ENCODE measurements at places on chromosomes 2 and 18.

DNA sequence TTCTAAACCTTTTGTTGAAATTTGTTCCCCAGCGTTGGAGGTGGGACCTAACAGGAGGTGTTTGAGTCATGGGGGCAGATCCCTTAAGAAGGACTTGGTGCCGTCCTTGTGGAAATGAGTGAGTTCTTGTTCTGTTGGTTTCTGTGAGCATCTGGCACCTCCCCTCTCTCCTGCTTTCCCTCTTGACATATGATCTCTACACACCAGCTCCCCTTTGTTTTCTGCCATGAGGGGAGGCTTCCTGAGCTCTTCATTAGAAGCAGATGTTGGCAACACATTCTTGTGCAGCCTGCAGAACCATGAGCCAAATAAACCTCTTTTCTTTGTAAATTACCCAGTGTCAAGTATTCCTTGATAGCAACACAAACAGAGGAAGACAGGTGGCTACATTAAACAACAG is 23.8 kb downstream of the NABP1 start:
- DNase-seq: no peak

DNA sequence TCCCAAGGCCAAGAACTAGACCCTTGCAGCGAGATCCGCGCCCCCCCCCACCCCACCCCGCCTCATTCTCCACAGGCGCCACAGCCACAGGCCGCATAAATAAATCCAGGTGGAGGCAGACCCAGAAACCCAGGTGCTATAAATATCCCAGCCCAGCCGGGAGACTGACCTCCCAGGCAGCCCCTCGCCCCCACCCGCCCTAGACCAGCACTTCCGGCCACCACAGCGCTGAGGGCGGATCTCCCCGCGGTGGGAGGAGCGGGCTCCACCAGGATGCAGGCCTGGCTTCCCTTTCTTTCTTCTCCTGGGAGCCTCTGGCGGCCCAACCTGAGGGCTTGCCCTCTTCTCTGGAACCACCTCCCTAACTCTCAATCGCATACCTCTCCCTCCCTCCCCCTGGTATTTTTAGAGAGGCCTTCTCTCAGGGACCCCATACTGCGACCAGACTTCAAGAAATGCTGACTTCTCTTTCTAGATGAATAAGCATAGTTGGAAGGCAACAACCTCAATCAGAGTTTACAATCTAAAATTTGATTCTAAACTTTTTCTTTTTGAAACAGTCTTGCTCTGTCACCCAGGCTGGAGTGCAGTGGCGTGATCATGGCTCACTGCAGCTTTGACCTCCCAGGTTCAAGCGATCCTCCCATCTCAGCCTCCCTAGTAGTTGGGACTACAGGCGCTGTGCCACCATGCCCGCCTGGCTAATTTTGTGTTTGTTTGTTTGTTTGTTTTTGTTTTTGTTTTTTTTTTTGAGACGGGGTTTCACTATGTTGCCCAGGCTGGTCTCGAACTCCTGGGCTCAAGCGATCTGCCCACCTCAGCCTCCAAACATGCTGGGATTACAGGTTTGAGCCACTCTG is 55.0 kb downstream of the PKDCC start:
- DNase-seq: peak; percentile 70

DNA sequence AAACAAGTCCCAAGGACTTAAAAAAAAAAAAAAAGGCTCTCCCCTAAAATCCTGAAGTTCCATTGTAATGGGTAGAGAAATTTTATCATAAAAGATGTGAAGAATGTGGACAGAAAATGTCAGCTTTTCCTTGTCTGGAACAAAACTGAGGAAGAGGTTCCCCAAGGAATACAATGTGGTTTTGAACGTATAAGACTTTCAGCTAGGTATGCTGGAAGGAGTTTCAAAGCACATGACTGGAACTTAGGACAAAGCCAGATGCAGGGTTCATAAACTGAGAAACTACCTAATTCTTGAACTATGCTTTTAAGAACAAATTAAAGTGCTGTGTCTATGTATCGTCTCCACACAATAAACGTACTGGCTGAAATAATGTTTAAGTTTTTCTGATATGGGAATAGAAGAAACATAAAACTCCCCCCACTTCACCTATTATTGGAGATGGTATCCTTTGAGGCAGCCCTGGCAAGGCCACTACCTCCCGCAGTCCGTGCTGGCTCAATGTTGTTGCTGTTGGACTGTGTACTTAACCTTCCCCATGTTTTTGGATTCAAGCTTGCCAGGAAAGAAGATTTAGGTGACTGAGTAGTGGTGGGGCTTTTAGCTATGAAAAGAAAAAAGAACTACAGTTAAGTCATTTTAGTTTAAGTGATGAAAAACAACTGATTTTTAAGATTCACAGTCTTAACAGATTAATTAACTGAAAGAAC is 84.2 kb upstream of the DNER start:
- DNase-seq: peak; percentile 51

DNA sequence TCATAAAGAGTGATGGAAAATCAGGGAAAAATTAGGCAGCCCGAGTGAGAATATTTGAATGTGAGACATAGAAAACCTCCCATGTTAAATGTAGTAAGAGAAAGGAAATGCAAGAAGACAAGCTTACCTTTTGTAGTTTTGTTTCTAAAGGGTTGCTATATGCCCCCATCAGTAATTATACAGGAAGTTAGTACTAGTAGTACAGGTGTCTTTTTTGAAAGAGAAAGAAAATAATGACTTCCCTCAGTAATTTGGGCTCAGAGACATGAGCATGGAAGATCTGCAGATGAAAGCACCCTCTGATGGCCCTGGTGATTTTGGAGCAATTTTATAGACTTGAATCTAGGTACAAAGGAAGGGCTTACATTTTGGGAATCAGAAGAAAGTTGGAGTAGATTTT is 80.8 kb downstream of the RHBDD1 start:
- DNase-seq: no peak

DNA sequence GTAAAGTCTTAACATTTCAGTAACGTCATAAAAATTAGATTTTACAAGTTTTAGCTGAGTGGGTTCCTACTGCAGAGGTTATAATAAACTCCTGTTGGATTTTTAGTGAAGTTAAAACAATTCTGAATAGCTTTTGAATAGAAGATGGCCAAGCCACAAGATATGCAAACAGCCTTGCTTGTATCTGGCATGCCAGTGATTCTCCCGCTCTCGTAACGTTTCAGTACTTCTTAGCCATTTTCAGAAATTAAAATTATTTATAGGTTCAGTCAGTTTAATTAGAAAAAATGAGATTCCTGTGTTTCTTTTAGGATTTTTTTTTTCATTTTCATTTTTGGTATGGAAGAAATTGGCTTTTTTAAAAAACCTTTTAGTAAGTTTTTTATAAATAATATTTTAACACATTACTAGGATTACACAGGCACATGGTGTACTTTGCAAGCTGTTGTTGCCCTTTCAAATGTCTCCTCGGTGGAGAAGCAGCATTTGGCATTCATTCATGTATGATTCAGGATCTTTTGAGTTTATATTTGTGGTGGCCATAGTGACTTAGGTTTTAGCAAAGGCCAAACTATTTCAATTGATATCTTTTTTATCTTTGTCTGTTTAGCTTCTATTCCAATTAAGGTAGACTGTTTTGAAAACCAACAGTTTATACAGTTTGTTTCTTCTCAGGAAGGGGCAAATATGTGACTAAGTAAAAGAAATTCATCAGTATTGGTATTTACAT is 30.6 kb upstream of the RND3 start:
- DNase-seq: no peak

- no peak for DNase-seq
These were observed 187.9 kb upstream of the ZEB2 start for GRCh38 chr2:144707736-144708326.

DNA sequence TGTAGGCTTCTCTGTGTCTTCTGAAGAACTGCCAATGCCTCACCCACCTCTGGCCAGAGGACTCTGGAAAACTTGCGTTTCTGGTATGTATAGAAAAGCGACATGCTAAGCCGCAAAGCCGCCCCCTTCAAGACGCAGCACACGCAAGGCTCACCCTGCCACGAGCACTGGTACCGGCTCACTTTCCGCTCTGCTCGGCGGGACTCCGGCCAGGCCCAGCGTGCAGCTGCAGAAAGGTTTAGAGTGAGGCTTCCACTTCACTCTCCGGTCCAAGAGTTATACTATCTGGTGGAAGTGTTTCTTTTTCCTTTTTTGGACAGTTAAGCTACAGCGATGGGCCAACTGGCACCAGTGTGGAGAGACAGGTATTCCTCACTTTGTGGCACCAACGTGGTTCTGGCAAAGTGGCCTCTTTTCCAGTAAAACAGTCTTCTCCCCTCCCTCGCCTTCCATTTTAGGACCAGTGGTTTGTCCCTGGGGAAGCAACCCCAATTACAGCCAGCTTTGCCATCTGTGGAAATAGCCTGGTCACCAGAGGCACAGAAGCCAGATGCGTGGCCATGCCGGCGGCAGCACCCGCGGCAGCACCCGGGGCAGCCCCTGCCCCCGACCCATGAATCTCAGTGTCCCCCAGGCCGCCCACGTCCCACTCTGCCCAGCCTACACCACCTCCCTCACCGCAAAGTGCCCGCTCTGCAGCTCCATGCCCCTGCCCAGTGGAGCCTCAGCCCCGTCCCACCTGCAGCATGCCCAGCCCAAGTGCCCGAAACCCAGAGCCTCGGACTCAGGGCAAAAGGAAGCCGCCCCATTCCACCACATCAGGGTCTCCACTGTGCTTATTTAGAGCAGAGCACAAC is 91.6 kb upstream of the CTDP1 start:
- peak; percentile 41 for DNase-seq

DNA sequence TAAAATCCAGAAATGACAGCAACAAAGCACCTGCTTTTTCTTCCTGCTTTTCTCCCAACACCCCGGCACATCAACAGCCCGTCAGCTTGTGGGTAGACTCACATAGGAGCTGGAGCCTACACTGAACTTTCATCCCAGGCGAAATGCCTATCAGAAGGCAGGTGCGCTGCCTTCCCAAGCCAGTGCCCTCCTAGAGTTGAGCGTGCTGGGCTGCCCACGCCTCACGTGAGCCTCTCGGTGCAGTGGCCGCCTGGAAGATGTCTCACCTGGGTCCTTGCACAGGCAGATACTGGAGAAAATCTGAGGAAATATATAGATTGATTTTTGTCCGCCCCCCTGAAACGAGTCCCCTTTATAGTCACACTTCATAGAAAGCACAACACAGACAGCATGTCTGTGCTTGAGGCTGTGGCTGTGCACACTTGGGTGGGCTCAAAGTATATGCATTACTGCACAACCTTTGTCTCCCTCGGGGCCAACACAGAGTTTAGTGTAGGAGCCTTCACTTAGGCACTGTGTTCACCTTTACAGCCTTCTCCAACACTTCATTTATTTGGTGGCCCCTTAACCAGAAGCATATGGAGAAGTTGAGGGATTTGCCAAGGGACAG is 112.5 kb downstream of the SMAD7 start:
- DNase-seq: peak; percentile 7

GRCh38 chr2:149559341-149560068 is 28.1 kb downstream of the MMADHC start:
- no peak for DNase-seq

DNA sequence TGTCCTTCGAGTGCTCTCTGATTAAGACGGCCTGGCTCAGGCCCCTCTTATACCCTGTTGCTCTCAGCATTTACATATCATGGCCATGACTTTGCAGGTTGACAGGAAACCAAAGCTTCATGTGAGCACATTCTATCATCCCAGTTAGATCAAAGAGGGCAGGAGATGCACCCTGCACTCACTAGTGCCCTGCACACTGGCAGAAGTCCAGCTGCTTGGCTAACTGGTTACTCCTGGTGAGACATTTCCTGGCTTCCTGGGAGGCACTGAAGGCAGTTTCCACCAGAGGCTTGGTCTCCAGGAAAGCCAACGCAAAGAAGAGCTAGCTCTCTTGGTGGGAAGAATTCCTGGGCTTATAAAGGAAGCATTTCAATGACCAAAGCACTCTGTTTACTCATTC is 66.3 kb downstream of the LIPG start:
- no peak for DNase-seq

- no peak for DNase-seq
These were observed 291.2 kb downstream of the TCF4 start for GRCh38 chr18:55296778-55297177.

DNA sequence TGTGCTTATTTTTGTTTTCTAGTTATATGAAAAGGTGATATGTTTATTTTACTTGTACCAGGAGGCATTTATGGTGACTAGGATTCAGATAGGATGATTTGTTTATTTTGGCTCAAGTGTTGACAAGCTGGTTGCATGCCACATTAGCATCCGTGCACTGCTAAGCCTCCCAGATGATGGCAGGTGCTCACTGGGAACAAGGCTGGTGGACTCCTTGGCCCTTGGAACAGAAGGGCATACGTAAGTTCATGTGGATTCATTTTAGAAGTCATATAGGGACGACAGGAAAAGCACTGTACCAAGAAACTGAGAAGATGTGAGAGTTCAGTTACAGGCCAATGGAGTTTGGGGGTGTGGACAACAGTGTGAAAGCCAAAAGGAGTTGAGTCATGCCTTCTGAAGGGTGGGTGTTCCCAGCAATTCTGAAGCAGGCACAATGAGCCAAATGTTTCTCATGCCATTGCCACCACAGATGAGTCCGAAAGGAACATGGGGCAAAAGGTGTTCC is 166.2 kb downstream of the PHLPP1 start:
- DNase-seq: no peak

DNA sequence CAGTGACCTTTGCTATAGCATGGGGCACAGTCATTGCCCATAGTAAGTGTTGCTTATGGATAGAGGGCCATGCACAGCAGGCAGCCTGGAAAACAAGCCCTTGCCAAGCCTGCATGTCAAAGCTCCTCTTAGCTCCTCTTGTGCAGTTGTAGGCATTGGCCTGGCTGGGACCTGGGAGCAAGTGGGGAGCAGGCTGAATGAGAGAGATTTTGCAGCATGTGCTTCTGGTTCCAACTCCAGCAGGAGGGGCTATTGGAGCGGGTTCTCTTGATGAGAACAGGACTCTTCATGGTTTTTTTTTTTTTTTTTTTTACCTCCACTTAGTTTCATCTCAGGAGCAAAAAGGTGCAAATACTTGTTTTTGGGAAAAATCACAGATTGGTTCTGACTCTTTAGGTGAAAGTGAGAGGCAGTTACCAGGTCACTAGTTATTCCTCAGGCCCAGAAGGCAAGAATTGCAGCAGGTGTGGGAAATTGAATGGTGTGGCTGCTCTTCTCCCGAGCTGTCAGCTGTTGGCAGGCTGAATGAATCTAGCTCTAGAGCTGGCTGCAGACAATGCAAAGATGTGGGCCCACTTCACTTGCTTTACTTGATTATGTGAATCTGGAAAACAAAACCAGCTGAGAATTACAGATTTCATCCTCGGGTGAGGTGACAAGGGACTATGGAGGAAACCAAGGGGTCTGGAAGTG is 95.9 kb downstream of the MAP4K4 start:
- DNase-seq: peak; percentile 51

- no peak for DNase-seq
These were observed 69.8 kb downstream of the CCBE1 start for GRCh38 chr18:59627414-59627813.

DNA sequence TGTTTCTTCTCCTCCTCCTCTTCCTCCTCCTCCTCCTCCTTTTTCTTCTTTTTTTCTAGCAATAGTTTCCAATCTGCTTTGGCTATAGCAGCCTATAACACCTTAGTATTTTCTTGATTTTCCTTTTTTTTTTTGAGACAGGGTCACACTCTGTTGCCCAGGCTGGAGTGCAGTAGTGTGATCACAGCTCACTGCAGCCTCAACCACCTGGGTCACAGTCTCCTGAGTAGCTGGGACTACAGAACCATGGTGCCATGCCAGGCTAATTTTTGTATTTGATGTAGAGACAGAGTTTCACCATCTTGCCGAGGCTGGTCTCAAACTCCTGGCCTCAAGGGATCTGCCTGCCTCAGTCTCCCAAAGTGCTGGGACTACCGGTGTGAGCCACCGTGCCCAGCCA is 10.7 kb upstream of the THNSL2 start:
- no peak for DNase-seq

GRCh38 chr2:223048519-223048918 is 3.5 kb upstream of the KCNE4 start:
- DNase-seq: no peak
